ENCODE measurements at places on chromosomes 6 and 20.

DNA sequence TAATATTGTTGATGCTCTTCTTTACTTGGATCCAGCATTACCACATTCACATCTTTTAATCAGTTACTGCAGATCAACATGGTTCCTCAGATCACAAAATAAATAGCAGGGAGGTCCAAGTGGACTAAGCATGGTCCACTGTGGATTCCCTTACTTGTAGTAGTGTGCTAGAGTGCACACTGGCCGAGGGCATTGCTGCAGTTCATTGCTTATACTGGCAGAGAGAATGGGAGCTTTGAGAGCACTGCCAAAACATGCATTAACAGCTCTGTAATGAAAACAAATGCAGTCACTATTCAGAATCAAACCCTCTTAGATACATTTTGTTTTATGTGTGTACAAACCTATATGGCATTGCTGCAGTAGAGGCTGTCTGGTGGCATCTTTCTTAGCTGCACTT, 471.5 kb downstream of the CD109 start:
- DNase-seq, result no peak

DNA sequence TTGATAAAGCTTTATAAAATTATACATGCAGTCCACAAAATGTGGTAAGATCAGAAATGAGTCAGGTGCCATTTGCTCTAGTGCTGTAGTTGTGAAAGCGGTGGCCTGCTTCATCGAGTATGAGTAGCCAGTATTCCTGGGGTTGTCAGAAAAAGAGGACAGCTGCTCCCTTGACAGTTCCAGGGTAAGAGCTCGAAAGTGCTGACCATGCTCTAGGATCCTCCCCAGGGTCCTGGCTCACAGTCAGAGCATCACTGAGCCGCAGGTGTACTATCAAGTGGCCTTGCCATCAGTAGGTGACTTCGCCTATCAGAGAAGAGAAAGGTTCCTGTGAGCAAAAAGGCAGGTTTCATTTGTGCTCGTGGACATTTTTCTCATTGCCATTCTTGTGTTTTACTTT, 3.6 kb downstream of the BTBD3 start:
- DNase-seq, result peak; percentile 37

GRCh38 chr20:437787-438486, 24.4 kb downstream of the TBC1D20 start:
- no peak for DNase-seq

- no peak for DNase-seq
These were observed 221.7 kb upstream of the MARCKS start for GRCh38 chr6:113635222-113635986.

DNA sequence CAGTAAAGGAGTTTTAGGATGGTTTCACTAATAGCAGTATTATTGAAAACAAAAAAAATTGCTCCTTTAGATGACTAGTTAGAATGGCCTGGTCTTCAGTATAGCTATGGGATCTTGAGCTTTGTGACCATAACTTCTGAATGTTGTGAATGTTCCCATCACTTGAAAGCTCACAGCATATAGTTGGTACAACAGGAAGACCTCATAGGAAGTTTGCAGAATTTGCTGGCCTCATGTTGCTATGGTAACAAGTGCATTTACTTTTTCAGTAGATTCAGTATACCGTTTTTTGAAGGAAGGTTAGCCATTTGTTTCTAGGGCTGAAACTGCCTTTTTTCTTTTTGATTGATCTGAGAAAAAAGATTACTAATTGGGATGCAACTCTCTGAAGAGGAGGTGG, 8.3 kb downstream of the PHF3 start:
- no peak for DNase-seq

GRCh38 chr6:32862725-32863124, 8.7 kb downstream of the PSMB9 start:
- DNase-seq, result no peak

- no peak for DNase-seq
These were observed 46.8 kb downstream of the SPATA2 start for GRCh38 chr20:49868538-49868937.
